HFFc6 (cell line): ENCODE measurements at places on chromosomes 2 and 18. TPM values are rescaled to one million over a fixed set of nuclear protein-coding genes. Genes with fewer than 3 reads are reported as not detected.

- no peak for DNase-seq
Measured at GRCh38 chr2:52289741-52290140, 1257.8 kb upstream of the NRXN1 start.

GRCh38 chr18:62655520-62656219 is 59.7 kb upstream of the PHLPP1 start:
- DNase-seq = no peak

DNA sequence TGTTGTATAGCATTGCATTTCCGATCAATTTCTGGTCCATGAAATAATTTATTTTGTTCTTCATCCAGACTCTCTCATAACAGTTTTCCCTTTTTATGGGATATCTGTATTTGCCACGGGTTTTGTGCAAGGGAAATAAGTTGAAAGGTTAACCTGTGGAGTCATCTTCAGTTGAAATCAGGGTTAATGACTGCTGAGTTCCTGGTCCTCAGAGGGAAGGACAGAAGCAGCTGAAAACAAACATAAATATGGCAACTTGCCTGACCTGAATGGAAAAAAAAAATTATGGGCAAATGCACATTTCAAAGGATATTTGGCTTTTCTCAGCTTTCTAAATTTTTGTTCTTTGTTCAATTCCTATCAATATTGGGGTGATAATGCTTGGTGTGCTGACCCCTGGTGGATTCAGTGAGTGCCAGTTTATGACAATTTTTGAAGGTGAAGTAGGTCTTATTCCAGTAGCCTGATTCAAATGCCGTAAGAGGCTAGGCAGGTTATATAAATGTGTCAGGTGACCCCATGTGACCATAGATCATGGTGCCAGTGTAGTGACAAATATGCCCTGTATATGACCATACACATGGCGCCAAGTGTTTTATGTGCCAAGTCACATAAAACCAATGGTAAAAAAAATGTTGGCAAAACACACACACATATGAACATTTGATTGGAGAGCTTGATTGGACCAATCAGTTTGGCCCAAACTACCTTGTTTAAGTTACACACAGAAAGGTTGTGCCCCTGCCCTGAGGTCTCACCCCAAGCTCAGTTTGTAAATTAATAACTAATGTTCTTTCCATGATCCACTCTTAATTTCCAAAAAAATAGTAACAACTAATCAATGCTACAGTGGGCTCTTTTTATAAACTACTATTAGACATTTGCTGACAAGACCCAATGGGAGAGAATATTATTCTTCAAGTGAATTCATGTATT is 47.6 kb upstream of the FAM124B start:
- DNase-seq = no peak

BUB1 gene
- 19.8 to 48.2 TPM (median 36.2 TPM) in 3 replicates for total RNA-seq

DNA sequence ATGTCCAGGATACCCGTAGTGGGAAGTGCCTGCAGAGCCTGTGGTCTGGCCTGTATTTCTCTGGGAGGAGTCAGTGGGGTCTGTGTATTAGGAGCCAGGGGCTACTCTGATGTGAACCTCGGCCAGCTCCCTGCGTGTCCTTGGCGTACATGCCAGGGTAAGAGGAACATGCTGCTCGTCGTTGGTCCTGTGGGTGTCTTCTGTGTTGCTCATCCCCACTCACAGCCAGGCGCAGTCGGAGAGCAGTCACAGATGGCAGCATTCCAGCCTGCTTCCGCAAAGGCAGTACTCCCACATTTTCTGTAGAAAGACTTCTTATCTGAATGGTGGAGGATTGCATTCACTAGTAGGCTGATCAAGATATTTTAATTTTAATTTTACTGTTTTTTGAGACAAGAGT is 84.9 kb downstream of the DGKD start:
- peak; percentile 13 for DNase-seq

GRCh38 chr2:24189551-24189950 is 14.7 kb downstream of the FAM228A start:
- DNase-seq = no peak

GRCh38 chr2:15985531-15985930 is 45.2 kb downstream of the MYCN start:
- no peak for DNase-seq

DNA sequence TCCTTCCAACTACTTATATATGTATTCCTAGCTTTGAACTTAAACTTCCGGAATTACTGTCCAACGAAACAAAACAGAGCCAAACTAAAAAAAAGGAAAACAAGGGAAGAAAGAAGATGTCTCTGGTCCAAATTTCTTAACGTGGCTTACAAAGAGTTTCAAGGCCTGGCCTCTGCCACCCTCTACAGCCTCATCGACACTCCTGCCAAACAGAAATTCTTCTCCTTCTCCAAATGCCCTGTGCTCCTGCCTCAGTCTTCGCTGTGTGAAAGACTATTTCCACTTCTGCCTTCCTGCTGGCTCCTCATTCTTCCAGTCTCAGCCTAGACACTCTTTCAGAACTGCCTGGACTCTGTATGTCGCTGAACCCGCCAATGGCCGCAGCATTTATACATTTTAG is 249.2 kb downstream of the TXNL1 start:
- no peak for DNase-seq

GRCh38 chr2:1827686-1828085 is 83.4 kb upstream of the PXDN start:
- no peak for DNase-seq

- DNase-seq = no peak
Measured at GRCh38 chr2:239250216-239251081, 150.4 kb downstream of the HDAC4 start.

DNA sequence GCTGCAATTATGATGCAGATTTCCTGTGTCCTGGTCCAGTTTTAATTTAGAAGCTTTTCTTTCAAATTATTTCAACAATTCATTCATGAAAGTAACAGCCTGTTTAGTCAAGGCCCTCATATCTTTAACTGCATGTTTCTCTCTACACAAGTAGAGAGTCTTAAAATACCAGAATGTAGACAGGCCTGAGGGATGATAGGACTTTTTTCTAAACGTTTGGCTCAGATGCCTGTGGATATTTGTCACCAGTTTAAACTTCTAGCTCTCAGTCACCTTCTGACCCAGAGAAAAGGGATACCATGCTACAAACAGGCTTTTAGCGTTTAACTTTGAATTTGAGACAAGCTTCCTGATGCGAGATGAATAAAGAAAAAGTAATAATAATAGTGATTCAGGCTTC is 15.7 kb downstream of the COL5A2 start:
- DNase-seq = peak; percentile 85

DNA sequence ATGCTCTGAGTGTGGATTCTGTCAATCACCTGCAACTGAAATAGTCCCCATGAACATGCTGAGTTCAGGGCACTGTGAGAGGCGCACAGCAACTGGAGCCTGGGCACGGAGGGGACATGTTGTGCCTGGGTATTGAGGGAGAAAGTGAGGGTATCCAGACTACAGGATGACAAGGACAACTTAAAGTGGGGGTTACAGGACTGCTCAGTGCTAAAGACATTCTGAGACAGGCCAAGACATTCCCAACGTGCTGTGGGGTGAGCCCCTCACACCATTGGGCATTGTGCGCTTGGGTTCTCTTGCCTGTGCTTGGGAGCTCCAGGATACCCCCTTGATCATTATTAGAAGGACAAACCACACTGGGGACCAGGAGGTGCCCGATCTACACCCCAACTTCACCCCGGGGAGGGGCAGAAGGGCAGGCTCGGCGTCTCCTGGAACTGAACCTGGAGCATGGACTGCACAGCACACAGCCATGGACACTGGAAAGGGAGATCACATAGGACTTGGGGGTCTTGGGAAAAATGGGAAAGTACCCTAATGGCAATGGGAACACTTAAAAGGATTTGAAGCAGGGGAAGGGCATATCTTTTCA is 72.5 kb upstream of the HDAC4 start:
- DNase-seq = no peak

SMCHD1 gene
- 17.0 to 29.0 TPM (median 24.4 TPM) in 3 replicates for total RNA-seq

GRCh38 chr2:165281387-165281786 is 42.2 kb downstream of the SCN2A start:
- DNase-seq = no peak

DNA sequence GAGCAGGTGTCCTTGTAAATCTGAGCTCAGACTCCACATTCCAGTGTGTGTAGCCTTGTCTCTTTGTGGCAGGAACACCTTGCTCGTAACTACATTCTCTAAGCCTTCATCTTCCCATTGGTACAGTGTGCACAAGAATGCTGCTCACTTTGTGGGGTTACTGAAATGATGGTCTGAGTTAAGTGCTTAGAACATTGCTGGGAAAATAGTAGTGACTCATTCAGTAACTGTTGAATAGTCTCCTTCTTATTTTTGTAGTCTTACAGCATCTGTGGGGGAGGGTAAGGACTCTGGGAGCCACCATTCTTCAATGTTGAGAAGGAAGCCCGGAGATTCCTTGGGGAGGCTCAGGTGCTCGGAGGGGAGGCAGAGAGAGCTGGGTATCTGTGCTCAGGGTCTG is 236.0 kb upstream of the HDAC4 start:
- peak; percentile 2 for DNase-seq

- no peak for DNase-seq
Measured at GRCh38 chr2:69272803-69273471, 114.1 kb downstream of the GFPT1 start.

VIT gene
- 3.2 to 11.6 TPM (median 6.8 TPM) in 3 replicates for total RNA-seq
